Hindlimb muscle (tissue), 1 donor: ENCODE measurements at places on chromosomes 6 and 20. TPM values are rescaled to one million over a fixed set of nuclear protein-coding genes. Genes with fewer than 3 reads are reported as not detected.

GRCh38 chr6:36649701-36650484 is 28.6 kb upstream of the CDKN1A start:
- DNase-seq, result no peak

Gene DACT2
- 1.6 TPM for polyA plus RNA-seq

DNA sequence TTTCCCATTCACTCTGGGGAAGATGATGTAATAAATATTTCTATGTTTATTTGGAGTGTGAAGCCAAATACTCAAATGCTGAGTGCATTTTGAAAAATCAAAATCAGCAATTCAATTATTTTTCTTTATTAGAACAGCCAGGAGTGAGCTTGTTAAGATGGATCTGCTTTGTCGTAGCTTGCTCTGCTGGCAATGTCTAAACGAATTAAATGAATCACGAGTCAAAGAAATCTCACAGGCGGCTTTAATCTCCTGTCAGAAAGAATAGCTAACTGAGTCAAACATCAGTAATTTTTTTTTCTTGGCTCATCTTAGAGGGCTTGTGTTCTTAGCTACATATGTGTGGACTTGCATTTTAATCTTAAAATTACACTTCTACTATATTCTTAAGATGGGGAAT is 100.2 kb upstream of the HMGN3 start:
- no peak for DNase-seq

DNA sequence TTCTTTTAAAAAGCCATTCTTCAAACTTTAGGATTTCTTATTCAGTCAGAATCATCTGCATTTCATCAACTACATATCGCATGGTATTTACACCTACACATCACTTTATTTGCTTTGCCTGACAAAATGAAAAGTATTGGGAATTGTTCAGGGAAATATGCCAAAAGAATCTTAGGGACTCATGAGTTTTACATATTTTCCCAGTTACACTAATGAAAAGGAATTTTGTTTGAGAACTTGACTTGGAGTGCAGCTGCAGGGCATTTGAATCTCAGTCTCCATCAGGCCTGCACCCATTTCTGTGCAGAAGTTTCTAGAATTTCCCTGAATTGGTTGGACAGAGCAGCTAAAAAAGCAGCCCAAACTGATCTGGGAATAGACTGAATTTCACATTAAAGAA is 65.3 kb downstream of the MTHFD1L start:
- DNase-seq, result peak; percentile 63

Gene LPA
- polyA plus RNA-seq, result not detected

Gene MYO6
- polyA plus RNA-seq, result 6.4 TPM

DNA sequence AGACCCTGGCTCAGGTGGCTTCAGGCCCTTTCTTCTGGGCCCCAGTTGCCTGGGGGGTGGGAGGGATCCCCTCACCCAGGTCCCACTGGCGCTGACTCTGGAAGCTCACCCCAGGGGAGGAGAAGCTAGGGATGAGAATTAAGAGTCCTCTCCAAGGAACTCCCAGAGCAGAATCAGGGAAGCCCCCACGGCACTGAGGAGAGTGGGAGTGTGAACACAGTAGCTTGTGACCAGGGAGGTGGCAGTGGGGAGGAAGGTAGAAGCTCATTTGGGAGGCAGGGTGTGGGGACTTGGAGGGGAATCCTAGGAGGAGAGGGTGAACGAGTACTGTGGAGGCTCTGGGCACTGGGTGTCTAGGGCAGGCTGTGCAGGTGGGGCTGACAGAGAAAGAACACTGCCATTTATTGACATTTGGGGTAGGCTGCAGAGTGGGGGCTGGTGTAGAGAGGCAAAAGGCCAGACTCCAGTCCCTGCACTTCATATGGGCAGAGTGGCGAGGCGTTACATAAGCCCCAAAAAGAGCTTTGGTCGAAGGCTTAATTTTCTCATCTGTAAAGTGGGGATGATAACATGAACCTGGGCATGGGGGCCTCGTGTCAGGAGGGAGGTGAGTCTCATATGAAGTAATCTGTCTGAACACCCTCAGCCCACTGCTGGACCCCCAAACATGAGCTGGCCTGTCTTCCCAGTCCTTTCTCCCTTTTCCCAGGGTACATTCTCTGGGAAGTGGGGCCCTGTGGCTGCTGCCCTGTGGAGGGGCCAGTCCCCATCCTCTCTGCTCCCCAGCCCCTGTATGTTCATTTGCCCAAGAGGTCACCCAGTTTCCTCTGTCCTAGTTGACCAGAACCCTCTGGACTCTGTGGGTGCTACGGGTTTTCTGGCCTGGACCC is 80.5 kb downstream of the VEGFA start:
- DNase-seq, result no peak

Gene CYP39A1
- 1.5 TPM for polyA plus RNA-seq
